ENCODE measurements at places on chromosomes 3 and 15. TPM values are rescaled to one million over a fixed set of nuclear protein-coding genes. Genes with fewer than 3 reads are reported as not detected.

The CELSR3 gene
- 23.5 TPM for total RNA-seq

The RYR3 gene
- total RNA-seq = 0.85 TPM

The RPL39L gene
- total RNA-seq = 70.8 TPM

The CEP152 gene
- 10.9 TPM for total RNA-seq

The POPDC2 gene
- total RNA-seq = 0.37 TPM

The HTD2 gene
- total RNA-seq = 13.4 TPM

The BLM gene
- 43.4 TPM for total RNA-seq

The IQCF5 gene
- total RNA-seq = not detected

The ALDH1A3 gene
- total RNA-seq = 9.2 TPM

The BFSP2 gene
- not detected for total RNA-seq

The P2RY1 gene
- total RNA-seq = 6.4 TPM

The COLQ gene
- total RNA-seq = 0.61 TPM

The SCN5A gene
- 8.0 TPM for total RNA-seq

The RARB gene
- total RNA-seq = 0.22 TPM

The SV2B gene
- 0.07 TPM for total RNA-seq

The CPEB1 gene
- 1.5 TPM for total RNA-seq

The GOLGA6D gene
- 0.37 TPM for total RNA-seq

The PDCD10 gene
- 64.3 TPM for total RNA-seq

The DPP8 gene
- 24.5 TPM for total RNA-seq

The LDHAL6B gene
- total RNA-seq = not detected

The GOLGA8J gene
- not detected for total RNA-seq

The HHLA2 gene
- not detected for total RNA-seq

The ZBTB47 gene
- total RNA-seq = 4.2 TPM

The SELENOT gene
- 79.1 TPM for total RNA-seq

The PLOD2 gene
- 17.9 TPM for total RNA-seq

The RFTN1 gene
- 2.2 TPM for total RNA-seq

The PDZRN3 gene
- 5.5 TPM for total RNA-seq

The DNAH1 gene
- total RNA-seq = 2.3 TPM

The NUSAP1 gene
- total RNA-seq = 157 TPM

The MYO5C gene
- total RNA-seq = 22.4 TPM

The PRRT3 gene
- 18.8 TPM for total RNA-seq

The LRRC2 gene
- total RNA-seq = 2.6 TPM

The CADPS gene
- 5.4 TPM for total RNA-seq

The RBMS3 gene
- 7.3 TPM for total RNA-seq

The GPR87 gene
- total RNA-seq = 0.18 TPM

The COPG1 gene
- 147 TPM for total RNA-seq

The MST1R gene
- total RNA-seq = 5.3 TPM

The SYNPR gene
- total RNA-seq = 0.64 TPM

The C3orf52 gene
- total RNA-seq = 11.1 TPM

The ITIH1 gene
- not detected for total RNA-seq

The HDAC11 gene
- 6.6 TPM for total RNA-seq

The AGBL1 gene
- not detected for total RNA-seq

The HAPLN3 gene
- 42.4 TPM for total RNA-seq

The PLS1 gene
- total RNA-seq = 20.4 TPM

The RLBP1 gene
- total RNA-seq = not detected

The FETUB gene
- total RNA-seq = not detected

The GPR171 gene
- total RNA-seq = not detected

The ZIC1 gene
- total RNA-seq = not detected

The CPA3 gene
- total RNA-seq = not detected

The KLHDC8B gene
- total RNA-seq = 13.5 TPM

Measured in H9 (cell line).